ENCODE measurements at places on chromosomes 16 and 17.

GRCh38 chr17:43366891-43367736, 31.7 kb upstream of the ARL4D start:
- DNase-seq = peak; percentile 68

GRCh38 chr16:55039931-55040330, 109.3 kb downstream of the IRX5 start:
- DNase-seq = no peak

DNA sequence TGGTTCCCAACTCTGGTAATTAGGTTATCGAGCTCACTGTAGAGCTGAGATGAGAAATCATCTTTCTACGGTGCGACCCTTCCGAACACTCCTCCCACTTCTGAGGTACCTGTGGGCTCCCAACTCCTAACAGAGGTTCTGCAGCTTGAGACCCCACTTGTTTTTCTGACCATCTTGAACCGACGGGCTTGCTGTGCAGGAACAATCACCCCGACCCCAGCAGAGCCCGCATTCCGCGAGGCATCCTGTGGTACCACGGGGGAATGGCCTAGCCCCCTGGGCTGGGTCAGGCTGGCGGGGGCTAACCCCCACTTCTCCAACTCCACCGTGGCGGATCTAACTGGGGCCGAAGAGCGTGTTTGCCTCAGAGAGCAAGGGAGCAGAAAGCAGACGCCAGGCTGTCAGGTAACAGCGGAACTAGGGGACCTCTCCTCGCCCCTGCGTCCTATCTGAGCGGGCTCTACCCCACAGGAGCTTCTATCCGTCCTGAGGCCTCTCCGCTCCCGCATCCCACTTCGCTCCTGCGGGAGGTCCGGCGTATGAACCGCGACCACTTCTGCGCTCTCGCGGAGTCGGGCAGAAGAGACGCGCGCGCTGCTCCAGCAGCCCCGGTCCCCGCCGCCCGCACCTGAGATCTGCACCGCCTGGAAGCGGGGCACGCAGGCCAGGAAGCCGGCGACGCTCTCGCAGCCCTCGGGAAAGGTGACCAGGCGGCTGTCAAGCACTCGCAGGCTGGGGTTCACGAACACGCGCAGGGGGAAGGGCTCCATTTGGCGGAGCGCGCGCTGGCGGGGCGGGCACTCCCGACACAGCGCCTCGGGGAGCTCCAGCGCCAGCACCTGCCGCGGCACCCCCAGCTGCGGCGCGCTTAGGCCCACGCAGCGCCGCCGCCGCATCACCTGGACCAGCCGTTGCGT, 761 bp downstream of the PDF start:
- no peak for DNase-seq

DNA sequence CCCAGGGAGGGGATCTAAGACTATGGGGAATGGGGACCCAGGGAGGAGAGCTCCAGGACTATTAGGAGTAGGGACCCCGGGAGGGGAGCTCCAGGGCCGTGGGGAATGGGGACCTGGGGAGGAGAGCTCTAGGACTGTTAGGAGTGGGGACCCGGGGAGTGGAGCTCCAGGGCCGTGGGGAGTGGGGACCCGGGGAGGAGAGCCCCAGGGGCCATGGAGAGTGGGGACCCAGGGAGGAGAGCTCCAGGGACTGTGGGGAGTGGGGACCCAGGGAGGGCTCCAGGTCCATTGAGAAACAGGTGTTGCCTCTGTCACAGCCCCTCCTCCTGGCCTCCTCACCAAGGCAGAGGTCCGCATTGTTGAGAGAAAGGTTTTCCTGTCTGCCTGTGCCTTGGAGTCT, 16.0 kb downstream of the MPRIP start:
- DNase-seq = no peak

DNA sequence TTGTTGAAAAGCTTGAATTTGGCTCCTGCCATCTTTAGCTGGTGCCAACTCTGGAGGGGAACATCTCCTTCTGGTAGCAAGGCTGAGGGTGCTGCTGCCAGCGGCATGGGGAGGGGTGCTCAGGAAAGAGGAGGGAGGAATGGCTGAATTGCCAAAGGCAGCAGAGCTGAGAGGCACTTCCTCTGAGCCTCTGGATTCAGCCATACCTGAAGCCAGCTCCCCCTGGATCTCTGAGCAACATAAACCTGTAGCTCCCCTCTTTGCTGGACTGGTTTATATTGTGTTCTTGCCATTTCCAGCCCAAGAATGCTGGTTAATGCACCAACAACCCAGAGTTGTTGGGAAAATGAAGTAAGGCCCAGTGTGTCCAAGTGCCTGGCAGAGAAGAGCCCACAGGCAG, 7.4 kb downstream of the MEFV start:
- no peak for DNase-seq

All from fibroblast of upper back skin (primary cell).